ENCODE measurements at places on chromosomes 12 and 14. TPM values are rescaled to one million over a fixed set of nuclear protein-coding genes. Genes with fewer than 3 reads are reported as not detected.

Gene WNT1
- not detected for total RNA-seq

Gene RASSF9
- 8.1 TPM for total RNA-seq

Gene SIX4
- total RNA-seq, result 6.3 TPM

GRCh38 chr12:104870797-104871196 is 87.3 kb downstream of the SLC41A2 start:
- no peak for DNase-seq

DNA sequence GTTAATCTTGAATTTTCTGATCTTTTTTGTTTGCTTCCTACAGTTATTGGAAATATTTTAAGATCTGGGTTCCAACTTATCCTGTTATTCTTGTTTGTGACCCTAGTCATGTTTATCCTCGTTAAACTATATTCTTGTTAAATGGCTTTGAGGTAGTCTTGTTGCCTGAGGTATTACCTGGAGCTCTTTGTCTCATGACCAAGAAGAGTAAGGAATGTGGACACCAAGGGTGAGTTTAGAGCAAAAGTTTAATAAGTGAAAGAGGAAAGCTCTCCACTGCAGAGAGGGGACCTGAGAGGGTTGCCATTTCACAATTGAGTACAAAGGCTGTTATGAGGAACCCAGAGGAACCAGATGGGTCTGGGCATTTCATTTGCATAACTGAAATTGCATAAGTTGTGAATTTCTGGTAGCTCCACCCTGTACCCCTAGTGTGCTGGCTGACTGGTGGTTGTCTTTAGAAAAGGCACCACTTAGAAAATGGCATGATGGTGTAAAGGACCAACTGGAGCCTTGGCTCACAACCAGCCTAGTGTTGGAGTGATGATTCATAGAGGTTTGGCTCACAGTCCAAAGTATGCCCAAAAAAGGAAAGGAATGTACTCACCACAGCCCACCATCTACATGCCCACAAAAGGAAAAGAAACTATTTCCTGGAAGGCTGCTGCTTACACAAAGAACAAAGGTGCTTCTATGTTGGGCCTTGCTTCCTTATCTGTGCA is 36.7 kb upstream of the RESF1 start:
- DNase-seq, result no peak

GRCh38 chr12:124010687-124011086 is 37.7 kb downstream of the ZNF664 start:
- no peak for DNase-seq

Data from thyroid gland (tissue), 4 donors.